Esophagus squamous epithelium (tissue), 5 donors: ENCODE measurements at places on chromosomes 4 and X.

DNA sequence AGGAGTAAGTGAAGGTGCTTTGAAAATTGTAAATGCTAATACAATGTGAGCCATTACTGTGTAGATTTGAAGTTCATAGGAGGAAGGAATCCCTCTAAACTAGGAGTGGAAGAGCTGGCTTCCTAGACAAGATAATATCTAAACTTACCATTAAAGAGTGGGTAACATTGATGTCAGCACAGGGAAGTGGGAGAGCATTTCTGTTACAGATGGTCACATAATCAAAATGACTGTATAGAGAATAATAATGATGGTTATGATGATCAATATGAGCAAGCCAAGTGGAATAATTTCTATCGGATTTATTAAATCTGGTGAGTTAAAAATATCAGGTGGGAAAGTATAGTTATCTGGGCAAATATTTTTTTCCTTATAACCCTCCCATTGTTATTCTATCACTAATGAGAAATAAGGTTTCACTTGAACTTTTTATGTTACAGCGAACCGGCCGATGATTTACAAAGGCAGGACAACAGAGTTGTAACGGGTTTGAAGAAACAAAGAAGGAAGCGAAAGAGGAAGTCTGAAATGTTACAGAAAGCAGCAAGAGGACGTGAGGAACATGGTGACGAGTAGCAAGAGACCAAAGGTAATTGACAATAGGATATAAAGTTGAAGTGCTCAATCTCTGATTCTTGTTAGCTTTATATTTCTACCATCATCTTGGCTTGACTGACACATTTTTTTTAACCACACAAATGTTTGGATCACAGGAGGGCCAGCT, 43.5 kb downstream of the FMR1NB start:
- DNase-seq: no peak

- DNase-seq: no peak
Measured at GRCh38 chr4:130419211-130419975, 1323.4 kb downstream of the C4orf33 start.

DNA sequence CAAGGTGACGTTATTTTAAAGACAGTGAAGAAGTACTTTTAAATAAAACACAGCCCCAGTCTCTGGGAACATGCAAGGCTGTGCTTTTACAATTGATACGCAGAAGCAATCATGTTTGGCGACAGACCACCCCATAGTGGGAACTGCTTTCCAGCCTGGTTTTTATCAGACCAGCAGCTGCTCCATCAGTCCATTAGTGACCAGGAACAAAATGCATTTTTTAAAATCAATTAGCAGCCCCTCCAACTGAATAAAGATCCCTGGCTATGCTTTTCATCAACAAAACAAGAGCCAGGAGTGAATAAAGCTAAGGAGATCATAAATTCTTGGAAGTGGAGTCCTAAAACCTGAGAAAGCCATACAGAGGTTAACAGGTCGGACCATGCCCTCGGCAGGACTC, 153.0 kb upstream of the TENM3 start:
- no peak for DNase-seq

GRCh38 chr4:39450618-39451017, 8.1 kb downstream of the RPL9 start:
- no peak for DNase-seq

GRCh38 chr4:7103607-7104365, 35.9 kb upstream of the GRPEL1 start:
- no peak for DNase-seq

DNA sequence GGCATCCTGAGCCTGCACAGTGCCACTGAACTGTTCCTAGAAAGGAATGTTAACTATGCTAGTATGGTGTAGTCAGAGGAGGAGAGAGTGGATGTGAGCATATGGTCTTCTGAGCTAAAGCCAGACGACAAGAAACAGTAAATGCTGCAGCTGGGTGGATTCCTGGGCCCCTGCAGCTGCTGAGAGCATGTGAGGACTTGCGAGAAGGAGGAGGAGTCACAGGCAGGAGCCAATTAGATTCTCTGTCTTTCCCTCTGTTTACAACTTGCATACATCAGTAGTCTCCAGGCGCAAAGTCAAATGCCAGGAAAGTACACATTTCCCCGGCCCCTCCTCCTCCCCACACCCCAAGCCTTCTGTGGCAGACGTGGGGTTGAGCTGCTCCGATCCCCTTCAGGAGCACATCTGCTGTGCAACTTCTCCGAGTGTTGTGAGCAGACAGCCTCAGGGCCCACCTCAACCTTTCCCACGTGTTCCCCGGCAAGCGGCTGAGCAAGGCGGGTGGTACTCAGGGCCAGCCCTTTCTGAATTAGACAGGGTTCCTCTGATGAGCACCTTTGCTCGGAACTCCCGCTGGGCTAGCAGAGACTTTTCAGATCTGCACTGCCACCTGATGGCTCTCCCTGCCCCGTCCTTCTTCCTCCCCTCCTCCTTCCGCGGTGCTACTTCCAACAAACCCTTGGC, 108.7 kb upstream of the ATP6AP2 start:
- no peak for DNase-seq

- no peak for DNase-seq
Measured at GRCh38 chr4:114911111-114911510, 202.3 kb downstream of the NDST4 start.

DNA sequence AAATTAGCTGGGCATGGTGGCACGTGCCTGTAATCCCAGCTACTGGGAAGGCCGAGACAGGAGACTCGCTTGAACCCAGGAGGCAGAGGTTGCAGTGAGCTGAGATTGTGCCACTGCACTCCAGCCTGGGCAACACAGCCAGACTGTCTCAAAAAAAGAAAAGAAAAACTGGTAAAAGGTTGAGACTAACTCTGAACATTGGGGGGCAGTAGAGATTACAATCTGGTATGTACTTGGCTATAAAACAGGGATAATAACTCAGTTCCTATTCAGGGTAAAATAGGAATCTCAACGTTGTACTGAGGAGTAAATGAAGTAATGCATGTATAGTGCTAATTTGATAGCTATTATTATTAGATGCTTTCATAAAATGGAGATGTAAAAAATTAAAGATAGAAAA, 12.5 kb upstream of the KLF8 start:
- DNase-seq: no peak

DNA sequence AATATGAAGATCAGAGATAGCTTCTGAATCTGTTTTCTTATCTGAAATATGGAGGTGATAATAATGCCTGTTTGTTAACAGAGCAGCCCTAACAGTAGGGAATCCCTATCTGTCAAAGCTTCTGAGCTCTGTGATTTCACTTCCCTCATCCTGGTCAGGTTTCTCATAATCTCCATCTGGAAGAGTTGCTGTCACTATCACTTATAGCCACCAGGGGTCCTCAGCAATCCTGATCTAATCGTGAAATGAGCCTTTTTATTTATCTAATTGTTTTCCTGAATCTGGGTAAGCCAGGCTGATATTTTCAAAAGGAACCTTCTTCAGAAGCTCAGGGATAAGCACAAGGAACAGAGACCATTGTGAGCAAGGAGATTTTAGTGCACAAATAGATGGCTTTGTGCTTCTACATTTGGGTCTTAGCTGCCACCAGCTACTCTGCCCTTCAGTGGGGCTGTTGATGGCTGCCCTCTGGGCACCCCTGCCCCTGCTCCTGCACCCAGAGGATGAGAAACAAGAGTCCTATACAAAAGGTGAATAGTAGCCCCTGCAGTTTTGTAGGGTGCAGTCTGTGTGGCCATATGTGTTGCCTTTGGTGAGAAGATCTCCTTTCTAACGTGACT, 196.4 kb upstream of the RADX start:
- DNase-seq: no peak

GRCh38 chr4:76806757-76807156, 91.2 kb downstream of the SOWAHB start:
- DNase-seq: no peak

DNA sequence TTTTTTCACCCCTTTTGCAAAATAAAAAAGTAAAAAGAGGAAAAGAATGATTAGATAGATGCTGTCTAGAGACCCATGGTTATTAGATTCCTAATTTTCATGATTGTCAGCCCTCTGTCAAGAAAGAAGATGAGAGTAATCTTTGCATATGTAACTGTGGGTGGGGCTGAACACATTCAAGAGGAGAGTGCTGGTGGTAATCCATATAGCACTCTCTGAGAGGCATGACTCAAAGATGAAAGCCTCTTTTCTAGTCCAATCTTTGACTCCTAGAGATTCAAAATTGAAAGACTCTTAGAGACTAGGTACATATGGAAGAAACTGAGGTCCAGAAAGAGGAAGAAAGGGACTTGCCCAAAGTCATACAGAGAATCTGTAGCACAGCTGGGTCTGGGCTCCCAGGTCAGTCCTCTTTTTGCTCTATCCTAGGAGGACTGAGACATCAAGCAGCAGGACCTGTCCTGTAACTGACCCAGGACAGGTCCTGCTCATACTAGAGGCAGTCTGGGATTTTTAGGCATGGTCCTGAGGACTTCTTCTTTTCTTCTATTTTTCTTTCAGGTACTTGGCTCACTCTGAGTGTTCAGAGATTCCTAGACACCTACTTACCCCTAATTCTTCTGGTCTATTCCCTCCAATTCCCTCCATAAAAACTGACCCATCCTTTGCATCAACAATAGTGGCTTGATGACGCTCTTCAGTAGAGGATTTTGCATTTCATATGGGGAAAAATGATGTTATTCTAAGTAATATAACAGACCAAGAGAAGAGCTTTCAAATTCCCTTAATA, 23.8 kb downstream of the VSIG4 start:
- DNase-seq: no peak

- no peak for DNase-seq
Measured at GRCh38 chr4:138501614-138502013, 259.5 kb upstream of the SLC7A11 start.

GRCh38 chr4:157994863-157995262, 178.0 kb downstream of the GASK1B start:
- DNase-seq: no peak

- no peak for DNase-seq
Measured at GRCh38 chr4:73679836-73680235, 59.6 kb upstream of the RASSF6 start.

- DNase-seq: no peak
Measured at GRCh38 chr4:183721207-183722081, 62.4 kb downstream of the TRAPPC11 start.

DNA sequence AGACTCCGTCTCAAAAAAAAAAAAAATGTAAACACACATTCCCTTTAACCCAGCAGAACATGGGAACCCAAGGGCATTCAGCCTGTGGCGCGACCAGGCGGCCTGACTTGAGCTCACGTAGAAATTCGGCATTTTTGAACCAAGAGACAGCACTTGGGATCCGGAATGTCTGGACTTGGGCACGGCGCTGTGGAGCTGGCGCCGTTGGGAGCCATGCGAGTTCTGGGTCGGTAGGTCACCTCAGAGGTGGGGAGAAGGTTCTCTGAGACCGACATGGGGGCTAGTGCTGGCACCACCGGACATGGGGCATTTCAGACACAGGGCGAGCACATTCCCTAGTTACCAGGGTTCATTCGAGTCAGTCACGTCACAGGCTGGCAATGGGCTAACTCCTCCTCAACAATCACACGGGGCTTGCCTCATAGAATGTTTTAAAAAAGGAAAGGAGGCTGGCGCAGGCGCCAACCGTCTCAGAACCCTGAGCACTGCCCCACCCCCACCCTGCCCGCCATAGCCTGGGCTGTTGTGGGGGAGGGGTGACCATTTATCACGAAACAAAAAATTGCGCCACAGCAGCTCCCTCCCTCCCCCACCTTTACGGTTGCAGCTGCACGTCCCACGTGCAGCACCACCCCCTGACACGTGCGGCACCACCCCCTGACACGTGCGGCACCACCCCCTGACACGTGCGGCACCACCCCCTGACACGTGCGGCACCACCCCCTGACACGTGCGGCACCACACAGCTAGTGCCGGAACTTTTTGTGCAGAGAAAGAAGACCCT, at the start of gene TEX28:
TEX28 (minus strand) TSS at position 334 of the 784 bp plus-strand sequence. CDS start 3,007 bp downstream, outside the sequence.
- no peak for DNase-seq

GRCh38 chrX:41245641-41246040, 88.3 kb upstream of the DDX3X start:
- DNase-seq: no peak

DNA sequence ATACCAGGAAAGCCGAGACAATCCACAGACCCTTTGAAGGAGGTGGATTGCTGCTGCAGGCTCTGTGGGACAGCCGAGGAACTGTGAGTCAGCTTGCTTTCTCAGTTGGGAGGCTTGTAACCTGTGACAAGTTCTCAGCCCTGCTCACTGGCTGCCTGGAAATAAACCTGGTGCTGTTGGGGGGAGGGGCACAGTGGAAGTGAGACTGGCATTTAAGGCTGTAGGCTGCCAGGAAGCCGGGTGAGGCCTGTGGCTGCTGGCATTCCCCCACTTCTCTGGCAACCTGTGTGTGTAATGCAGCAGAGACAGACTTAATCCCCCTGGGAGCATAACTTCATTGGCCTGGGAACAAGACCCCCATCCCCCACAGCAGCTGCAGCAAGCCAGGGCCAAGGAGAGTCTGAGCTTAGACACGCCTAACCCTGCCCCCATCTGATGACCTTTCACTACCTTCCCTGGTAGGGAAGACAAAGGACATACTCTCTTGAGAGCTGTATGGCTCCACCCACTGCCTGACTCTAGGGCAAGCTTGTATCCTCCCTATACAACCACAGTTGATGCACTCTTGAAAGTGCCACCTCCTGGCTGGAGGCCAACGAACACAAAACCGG, 64.1 kb downstream of the ALPK1 start:
- no peak for DNase-seq

DNA sequence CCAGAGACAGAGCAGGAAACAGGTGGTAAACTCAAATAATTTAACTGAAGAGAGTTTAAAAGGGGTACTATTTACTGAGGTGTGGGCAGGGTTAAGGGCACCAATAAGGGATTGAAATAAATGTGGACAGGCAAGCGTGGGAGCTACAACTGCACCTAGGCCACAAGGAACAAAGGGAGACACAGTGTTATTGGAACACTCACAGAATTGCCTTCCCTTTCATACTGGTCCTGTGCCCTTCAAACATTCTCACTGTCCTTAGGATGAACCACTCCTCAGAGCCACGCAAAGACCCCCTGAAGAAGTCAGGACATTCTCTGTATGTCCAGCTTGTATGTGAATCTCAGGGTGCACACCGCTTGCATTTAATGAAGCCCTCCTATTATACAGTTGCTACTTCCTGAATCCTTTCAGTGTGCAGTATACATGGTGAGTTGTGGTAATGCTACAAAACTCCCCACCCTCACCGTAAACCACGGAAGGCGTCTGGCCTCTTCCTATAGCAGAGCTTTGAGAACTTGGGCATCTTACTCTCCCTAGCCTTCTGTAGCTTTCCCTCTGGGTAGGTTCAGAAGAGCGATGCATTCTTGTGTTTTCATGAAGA, 9.6 kb upstream of the MRPL1 start:
- DNase-seq: no peak

GRCh38 chrX:110442635-110443034, 84.0 kb downstream of the RTL9 start:
- DNase-seq: no peak

GRCh38 chr4:98540803-98541202, 117.6 kb downstream of the TSPAN5 start:
- no peak for DNase-seq

DNA sequence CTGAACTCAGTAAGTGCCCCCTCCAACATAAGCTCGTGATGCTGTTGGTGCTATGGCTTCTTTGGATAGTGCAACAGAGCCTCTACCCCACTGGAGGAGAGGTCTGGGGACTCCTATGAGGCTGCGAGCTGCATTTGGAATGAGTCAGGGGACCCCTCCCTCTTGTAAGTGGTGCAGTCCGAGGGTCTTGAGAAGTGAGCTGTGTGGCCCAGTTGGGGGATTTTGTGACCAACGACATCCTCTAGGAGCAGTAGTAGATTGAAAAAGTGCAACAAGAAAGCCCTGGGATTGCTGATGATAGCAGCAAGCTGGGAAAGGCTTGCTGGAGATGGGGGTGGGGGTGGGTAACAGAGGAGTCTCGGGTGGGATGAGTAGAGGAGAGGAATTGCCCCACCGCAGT, 3.1 kb downstream of the FRMPD3 start:
- no peak for DNase-seq

- no peak for DNase-seq
Measured at GRCh38 chr4:168584321-168584771, 87.5 kb downstream of the PALLD start.
